ENCODE measurements at places on chromosomes 6 and 20. TPM values are rescaled to one million over a fixed set of nuclear protein-coding genes. Genes with fewer than 3 reads are reported as not detected.

Gene VWA7
- 0.74 TPM for total RNA-seq

Gene SLC26A8
- not detected for total RNA-seq

Gene KIF25
- not detected for total RNA-seq

Gene ARG1
- total RNA-seq: not detected

Gene CD109
- 29.0 TPM for total RNA-seq

Gene CDH22
- 1.7 TPM for total RNA-seq

Gene TMEM217
- not detected for total RNA-seq

Gene RAET1L
- total RNA-seq: 8.3 TPM

Gene POM121L2
- not detected for total RNA-seq

Gene CRISP3
- 19.2 TPM for total RNA-seq

Gene FOXQ1
- total RNA-seq: 6.4 TPM

Gene PAK5
- 0.25 TPM for total RNA-seq

Gene BPIFB4
- not detected for total RNA-seq

Gene MEP1A
- total RNA-seq: not detected

Gene CCNC
- total RNA-seq: 47.4 TPM

Gene HLA-DQA2
- 2.2 TPM for total RNA-seq

Gene ECT2L
- total RNA-seq: not detected

Gene EEF1A2
- 9.8 TPM for total RNA-seq

Gene MCCD1
- total RNA-seq: not detected

Gene SLC13A3
- total RNA-seq: 1.2 TPM

Gene PLA2G7
- total RNA-seq: not detected

Gene C20orf204
- total RNA-seq: 0.98 TPM

Gene GGTLC1
- not detected for total RNA-seq

Gene FNDC11
- not detected for total RNA-seq

Gene TAF8
- total RNA-seq: 35.6 TPM

Gene BPHL
- 10.3 TPM for total RNA-seq

Gene MUCL3
- total RNA-seq: 0.49 TPM

Gene CRNKL1
- 15.2 TPM for total RNA-seq

Gene DEFB119
- not detected for total RNA-seq

Data from vagina (tissue), 2 donors.